ENCODE measurements at places on chromosomes 3 and 15. TPM values are rescaled to one million over a fixed set of nuclear protein-coding genes. Genes with fewer than 3 reads are reported as not detected.

DNA sequence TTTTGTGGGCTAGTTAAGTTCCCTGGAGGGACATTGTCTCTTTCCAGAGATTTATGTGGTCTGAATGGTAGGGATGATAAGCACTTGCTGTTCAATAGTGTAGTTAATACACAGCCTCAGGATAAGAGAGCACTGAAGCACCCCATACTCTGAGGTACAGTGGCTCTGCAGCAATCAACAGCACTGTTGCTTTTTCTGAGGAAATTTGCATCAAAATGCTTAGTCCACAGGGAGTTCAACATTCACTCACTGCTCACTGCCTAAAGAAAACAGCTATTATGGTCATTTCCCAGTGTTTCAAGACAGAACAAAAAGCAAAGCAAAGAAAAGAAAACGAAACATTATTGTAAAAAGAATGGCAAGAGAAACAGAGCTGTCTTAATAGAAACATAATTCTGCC lies 441.9 kb downstream of the PLOD2 start:
- no peak overlapping the region for H3K27ac ChIP-seq
- DNase-seq, result no peak
- no peaks in the 10 kb centered on the region for H3K4me1 ChIP-seq
- no peaks in the 10 kb centered on the region for H3K36me3 ChIP-seq
- H3K27me3 ChIP-seq, result no peaks in the 10 kb centered on the region

DNA sequence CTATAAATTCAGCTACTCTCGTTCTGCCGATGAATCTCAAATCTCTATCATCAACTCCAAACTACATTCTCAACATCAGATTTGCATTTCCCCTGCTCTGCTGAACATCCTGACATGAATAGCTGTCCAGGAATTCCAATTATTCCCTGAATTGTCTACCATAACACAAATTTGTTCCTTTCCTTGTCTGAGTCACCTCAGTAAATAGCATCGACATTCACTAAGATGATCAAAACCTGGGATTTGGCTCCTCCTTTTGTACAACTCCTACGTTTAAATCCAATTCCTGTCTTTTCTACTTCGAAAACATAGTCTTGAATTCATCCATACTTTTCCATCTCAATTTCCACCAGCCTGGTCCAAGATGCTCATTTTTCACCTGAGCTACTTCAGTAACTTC lies 107.0 kb downstream of the GREM1 start:
- H3K27ac ChIP-seq, result no peak overlapping the region
- H3K27me3 ChIP-seq, result peaks cover 6% of the 10 kb centered on the region
- no peaks in the 10 kb centered on the region for H3K36me3 ChIP-seq
- H3K4me3 ChIP-seq, result no peak overlapping the region
- DNase-seq, result no peak

DNA sequence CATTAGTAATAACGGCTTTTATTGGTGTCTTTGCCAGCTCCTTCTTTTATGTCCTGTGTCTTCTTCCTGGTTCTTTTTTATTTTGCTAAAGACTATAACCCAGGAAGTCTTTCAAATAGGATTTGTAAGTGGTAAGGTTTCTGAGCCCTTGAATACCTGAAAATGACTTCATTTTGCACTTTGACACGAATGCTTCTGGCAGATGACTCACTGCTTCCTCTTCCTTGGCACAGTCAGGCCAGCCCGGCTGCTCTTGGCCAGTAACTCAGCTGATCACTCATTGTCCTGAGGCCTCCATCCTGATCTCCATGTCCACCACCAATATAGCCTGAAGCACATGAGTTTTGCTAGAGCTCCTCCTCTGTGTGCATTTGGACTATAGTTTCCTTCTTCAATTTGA lies 48.7 kb upstream of the NR2E3 start:
- H3K4me3 ChIP-seq, result no peak overlapping the region
- H3K27me3 ChIP-seq, result no peaks in the 10 kb centered on the region
- H3K36me3 ChIP-seq, result no peaks in the 10 kb centered on the region
- peaks cover 8% of the 10 kb centered on the region for H3K4me1 ChIP-seq
- no peak for DNase-seq

- no peaks in the 10 kb centered on the region for H3K4me1 ChIP-seq
- H3K27me3 ChIP-seq, result no peaks in the 10 kb centered on the region
- DNase-seq, result no peak
Observed at GRCh38 chr3:156373095-156373494, 181.8 kb downstream of the SSR3 start.

GRCh38 chr3:177693616-177694264 lies 496.5 kb upstream of the TBL1XR1 start:
- H3K27ac ChIP-seq, result no peak overlapping the region
- no peaks in the 10 kb centered on the region for H3K27me3 ChIP-seq
- peaks cover 12% of the 10 kb centered on the region for H3K4me1 ChIP-seq
- no peaks in the 10 kb centered on the region for H3K36me3 ChIP-seq
- H3K4me3 ChIP-seq, result no peak overlapping the region

Gene HRH1
- polyA plus RNA-seq, result 0.74 TPM
